ENCODE measurements at places on chromosomes 5 and 9.
A peak's percentile ranks its signal among the peaks of the same experiment; 100 is the strongest.

- DNase-seq, result no peak
Observed at GRCh38 chr5:98827161-98827560, 53.7 kb downstream of the RGMB start.

DNA sequence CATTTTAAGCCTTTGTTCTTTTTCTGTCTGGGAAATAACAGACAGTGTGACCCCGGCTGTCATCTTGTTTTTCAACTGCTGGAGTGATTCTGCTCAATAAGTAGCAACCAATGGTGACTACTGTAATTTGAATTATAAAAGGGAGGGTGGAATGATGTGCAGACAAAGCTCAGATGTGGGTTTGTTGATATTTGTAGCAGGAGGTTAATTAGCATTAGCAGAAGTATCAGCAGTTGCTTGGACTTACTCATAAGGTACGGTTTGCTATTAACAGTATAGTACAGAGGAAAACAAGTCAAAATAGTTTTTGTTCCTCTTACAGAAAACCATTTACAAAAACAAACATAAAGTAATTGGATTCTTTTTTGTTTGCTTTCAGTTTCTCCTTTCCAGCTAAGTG, 140.4 kb downstream of the TUSC1 start:
- no peak for DNase-seq

DNA sequence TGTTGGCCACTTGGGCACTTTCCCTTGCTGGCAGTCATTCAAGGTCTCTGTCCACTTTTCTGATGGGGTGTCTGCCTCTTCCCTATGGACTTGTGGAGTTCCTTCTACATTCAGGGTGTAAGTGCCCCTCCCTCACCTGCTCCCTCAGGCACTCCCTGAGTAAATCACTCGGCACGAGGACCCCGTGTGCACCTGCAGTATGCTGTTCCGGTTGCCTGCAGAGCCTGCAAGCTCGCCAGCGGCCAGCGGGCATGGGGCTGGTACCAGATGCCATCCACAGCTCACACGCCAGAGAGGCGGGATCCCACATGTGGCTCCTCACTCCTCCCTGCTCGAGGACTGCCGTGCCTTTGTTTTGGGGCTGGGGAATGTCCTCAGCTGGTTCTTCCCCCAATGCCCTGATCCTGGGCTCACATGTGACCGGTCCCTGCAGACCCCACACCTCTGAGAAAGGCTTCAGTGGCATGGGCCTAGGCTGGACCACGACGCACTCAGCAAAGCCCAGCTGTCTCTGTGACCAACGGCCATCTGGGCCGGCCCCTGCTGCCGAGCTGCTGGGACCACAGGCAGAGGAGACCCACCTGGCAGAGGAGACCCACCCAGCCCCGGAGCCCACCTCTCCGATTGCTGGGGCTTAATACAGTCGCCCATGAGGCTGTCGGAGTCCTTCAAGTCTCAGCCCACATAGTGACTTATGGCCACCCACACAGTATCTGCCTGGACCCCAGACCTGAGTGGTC, 46.1 kb upstream of the CLPTM1L start:
- DNase-seq, result no peak

DNA sequence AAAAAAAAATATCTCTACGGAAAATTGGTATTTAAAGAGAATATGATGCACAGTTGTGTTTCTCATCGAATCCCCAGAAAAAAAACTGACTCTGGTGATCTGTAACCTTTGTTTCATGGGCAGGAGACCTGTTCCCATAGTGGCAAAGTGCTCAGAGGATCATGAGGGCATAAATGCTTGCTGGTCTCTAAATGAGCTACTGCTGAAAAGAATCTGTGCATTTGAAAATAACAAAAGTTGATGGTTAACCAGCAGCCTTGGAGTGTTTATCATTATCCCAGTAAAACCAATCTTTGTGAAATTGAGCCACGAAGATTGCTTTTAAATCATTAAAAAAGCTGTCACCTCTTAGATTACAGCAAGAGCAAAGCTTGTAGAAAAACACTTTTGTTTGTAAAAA, 775.4 kb downstream of the MTRR start:
- no peak for DNase-seq

DNA sequence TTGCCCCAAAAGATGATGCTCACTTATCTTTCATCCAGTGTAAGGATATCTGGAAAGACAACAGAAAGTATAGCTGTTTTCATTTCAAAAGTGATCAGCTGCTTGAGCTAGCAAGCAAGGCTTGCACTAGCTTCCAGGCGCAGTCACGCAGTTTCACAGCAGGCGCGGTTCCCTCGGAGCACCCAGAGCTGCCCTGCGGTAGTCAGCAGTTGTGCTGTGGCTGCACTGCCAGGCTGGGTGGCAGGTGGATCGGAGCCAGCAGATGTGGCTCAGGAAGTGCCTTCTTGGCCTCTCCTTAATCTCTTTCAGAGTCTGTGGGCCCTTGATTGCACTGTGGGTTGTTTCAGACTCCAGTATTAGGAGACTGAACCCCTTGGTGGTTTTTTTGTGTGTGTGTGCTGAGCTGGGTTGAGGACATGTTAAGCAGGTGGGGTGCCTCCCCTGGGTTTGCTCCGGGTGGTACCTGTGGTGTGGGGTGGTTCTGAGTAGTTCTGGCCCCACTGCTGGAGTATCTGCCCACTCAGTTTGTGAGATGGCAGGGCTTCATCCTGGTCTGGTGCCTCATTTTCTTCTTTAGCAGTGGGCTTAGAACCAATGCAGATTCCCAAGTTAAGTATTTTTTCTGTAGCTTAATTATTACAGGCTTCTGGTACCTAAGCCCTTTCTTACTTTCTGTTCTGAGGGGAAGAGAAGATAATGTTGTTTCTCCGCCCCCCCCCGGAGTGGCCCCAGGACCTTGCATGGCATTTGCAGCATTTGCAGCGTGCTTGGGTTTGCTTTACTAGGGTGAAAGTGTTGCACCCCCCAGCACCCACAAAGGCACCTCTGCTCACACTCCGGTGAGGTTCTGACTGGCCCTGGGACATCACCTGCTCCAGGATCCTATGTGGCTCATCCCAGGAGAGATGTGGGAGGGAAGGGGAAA, 16.4 kb downstream of the TENT4A start:
- DNase-seq, result peak; percentile 46
